Kidney (tissue), 22 donors: ENCODE measurements at places on chromosomes 7 and 10. TPM values are rescaled to one million over a fixed set of nuclear protein-coding genes. Genes with fewer than 3 reads are reported as not detected.
A peak's percentile ranks its signal among the peaks of the same experiment; 100 is the strongest.

CLEC5A gene
- 2.9 TPM for total RNA-seq

CUZD1 gene
- 0.54 TPM for total RNA-seq

CH25H gene
- total RNA-seq = 3.2 TPM

LRIT1 gene
- total RNA-seq = not detected

PPP3CB gene
- total RNA-seq = 36.1 TPM

TFPI2 gene
- 42.5 TPM for total RNA-seq

PLXDC2 gene
- 42.1 TPM for total RNA-seq

CYP2E1 gene
- 2.9 TPM for total RNA-seq

HOXA2 gene
- total RNA-seq = 2.9 TPM

TAS2R41 gene
- not detected for total RNA-seq

AASS gene
- 24.2 TPM for total RNA-seq

TRIM24 gene
- 16.8 TPM for total RNA-seq

RADIL gene
- total RNA-seq = 1.0 TPM

ACTL6B gene
- total RNA-seq = not detected

HOXA7 gene
- 31.3 TPM for total RNA-seq

GRCh38 chr7:157751406-157751805 lies 414.6 kb downstream of the DNAJB6 start:
- no peaks in the 10 kb centered on the region for H3K27me3 ChIP-seq
- H3K4me1 ChIP-seq = no peaks in the 10 kb centered on the region
- H3K4me3 ChIP-seq = no peak overlapping the region

- no peaks in the 10 kb centered on the region for H3K27me3 ChIP-seq
- no peak overlapping the region for H3K27ac ChIP-seq
- H3K4me3 ChIP-seq = no peak overlapping the region
- H3K36me3 ChIP-seq = no peaks in the 10 kb centered on the region
- no peak for DNase-seq
Measured at GRCh38 chr7:130269318-130269694, 2.6 kb downstream of the CPA2 start.

- H3K36me3 ChIP-seq = no peaks in the 10 kb centered on the region
- H3K27ac ChIP-seq = no peak overlapping the region
- no peaks in the 10 kb centered on the region for H3K4me1 ChIP-seq
- no peak for DNase-seq
- no peaks in the 10 kb centered on the region for H3K27me3 ChIP-seq
- no peak overlapping the region for H3K4me3 ChIP-seq
Measured at GRCh38 chr7:51606601-51607154, 290.1 kb upstream of the COBL start.

DNA sequence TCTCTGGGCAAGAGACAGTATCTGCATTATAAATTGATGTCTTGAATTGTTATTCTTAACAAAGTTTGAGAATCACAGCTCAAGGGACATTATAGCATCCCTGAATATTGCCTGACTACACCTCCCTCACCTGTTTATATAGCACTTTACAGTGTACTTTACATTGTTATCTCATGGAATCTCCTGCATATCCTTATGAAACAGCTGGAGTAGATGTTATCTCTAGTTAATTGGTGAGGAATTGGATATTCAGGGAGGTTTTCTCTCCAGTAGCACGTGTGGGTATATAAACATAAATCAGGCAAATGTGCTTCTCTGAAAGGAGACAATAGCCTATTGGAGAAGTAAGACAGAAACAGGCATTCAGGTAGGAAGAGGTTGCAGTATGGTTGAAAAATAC lies 117.2 kb downstream of the SRI start:
- no peaks in the 10 kb centered on the region for H3K36me3 ChIP-seq
- H3K4me3 ChIP-seq = no peak overlapping the region
- no peak overlapping the region for H3K27ac ChIP-seq
- H3K27me3 ChIP-seq = no peaks in the 10 kb centered on the region

DNA sequence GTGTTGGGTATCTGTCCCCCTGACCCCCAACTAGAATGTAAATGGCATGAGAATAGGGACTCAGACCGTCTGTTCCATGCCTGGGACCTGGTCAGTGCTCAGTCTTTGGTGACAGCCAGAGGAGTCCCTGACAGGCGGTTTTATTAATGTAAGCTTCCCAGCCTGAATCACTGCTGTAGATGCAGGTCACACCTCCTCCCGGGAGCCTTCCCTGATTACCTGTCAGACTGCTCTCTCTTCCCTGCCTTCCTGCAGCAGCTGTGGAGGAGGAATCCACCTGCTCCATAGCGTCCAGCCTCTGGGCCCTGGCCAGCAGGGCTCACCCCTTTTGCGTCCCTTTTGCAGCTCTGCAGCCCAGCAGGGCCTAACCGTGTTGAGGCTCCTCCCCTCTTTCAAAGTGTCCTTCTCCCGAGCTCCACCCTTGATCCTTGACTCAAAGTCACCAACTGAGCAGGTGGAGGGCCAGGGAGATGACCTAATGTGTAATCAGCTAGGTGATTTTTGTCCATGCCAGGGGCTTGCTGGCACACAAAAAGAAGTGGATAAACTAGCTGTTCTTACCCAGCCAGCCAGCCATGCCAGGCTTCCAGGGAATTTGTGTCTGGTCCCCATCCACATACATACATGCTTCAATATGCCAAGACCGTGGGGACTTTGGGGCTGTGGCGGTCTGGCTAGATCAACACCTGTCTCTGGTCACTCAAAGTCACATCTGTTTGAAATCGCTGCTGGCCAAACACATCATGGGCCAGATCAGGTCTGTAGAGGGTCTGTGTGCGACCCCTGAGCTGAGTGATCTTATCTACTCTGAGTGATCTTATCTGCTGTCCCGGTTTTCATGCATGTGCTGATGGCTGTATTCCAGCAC lies 195.1 kb downstream of the CCDC3 start:
- H3K36me3 ChIP-seq = no peaks in the 10 kb centered on the region
- H3K4me3 ChIP-seq = no peak overlapping the region
- no peaks in the 10 kb centered on the region for H3K4me1 ChIP-seq
- H3K27me3 ChIP-seq = no peaks in the 10 kb centered on the region
- no peak overlapping the region for H3K27ac ChIP-seq

DNA sequence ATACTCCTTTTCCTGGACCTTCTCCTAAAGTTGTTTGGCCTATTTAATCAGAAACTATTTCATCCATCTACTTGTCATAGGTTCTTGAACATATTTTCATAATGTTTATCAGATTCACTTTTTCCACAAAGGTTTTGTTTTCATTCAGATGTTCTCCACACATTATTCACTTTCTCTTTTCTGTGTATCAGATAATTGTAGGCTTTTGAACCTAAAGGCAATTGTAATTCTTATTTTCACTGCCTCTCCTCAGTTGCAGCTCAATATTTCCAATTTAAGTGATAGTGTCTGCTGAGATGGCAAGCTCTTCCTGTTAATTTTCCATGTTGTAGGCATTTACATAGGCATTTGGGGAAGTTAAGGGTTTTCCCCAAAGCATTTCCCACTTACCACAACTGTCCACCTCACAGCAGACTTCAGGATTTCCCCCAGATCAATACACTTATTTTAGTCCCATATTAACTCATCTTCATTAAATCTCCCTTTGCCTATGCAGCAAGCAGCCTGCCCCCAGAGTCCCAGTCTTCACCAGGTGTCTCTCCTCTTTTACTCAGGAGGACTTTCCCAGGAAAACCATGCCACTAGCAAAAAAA lies 12.3 kb upstream of the IKZF1 start:
- H3K27me3 ChIP-seq = no peaks in the 10 kb centered on the region
- no peaks in the 10 kb centered on the region for H3K36me3 ChIP-seq
- DNase-seq = no peak
- H3K4me3 ChIP-seq = no peak overlapping the region
- H3K27ac ChIP-seq = no peak overlapping the region

DNA sequence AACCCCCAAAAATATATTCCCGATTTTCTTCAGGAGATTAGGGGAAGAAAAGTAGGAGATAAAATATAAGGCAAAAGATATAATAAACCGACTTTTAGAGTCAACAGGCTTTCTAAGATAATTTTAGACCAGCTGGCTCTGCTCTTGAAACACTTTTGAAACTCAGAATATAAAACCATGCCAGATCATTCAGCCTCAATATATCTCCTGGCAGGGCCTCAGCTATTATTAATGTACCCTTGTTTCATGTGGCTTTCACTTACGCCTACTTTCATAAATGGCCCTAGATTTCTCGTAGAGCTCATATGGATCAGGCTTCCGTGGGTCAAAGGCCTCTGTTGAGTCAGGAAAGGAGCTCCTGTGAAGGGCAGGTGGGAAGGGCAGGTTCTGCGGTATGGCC lies 396.0 kb downstream of the PHTF2 start:
- no peak overlapping the region for H3K4me3 ChIP-seq
- H3K36me3 ChIP-seq = no peaks in the 10 kb centered on the region
- no peak for DNase-seq
- H3K4me1 ChIP-seq = no peaks in the 10 kb centered on the region
- H3K27me3 ChIP-seq = no peaks in the 10 kb centered on the region
- H3K27ac ChIP-seq = no peak overlapping the region

GRCh38 chr10:34476608-34477007 lies 338.5 kb downstream of the PARD3 start:
- no peaks in the 10 kb centered on the region for H3K27me3 ChIP-seq
- no peak overlapping the region for H3K4me3 ChIP-seq
- DNase-seq = no peak
- H3K4me1 ChIP-seq = no peaks in the 10 kb centered on the region

DNA sequence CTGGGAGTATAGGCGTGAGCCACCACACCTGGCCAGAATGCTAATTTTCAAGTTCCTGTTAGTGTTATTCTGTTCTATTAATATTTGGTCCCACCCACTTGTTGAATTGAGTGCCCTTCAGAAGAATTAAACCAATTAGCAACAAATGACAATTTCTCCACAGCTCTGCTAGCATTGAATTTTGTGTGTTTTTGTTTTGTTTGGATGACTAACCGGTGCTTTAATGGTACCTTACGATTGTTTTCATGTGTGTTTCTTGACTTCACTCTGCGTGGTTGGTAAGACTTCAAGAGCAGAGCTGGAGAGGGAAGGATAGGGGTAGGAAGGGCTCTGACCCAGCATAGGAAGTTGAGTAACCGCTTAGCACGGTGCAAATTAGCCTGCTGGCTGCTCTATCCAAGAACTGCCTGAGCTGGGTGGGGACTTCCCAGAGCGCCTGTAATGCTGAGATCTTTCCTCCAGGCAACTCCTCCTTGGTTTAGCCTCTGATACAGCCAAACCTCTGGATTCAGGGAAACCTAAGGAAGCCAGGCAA lies 4.6 kb downstream of the ARPC1B start:
- peak overlapping the region; percentile 82 for H3K27ac ChIP-seq
- no peak overlapping the region for H3K4me3 ChIP-seq
- no peaks in the 10 kb centered on the region for H3K36me3 ChIP-seq
- peaks cover 28% of the 10 kb centered on the region for H3K4me1 ChIP-seq
- DNase-seq = no peak
- no peaks in the 10 kb centered on the region for H3K27me3 ChIP-seq

GRCh38 chr10:60908031-60908430 lies 36.0 kb downstream of the RHOBTB1 start:
- H3K36me3 ChIP-seq = peaks cover 2% of the 10 kb centered on the region
- no peak overlapping the region for H3K27ac ChIP-seq
- DNase-seq = no peak

- no peak overlapping the region for H3K27ac ChIP-seq
- H3K4me1 ChIP-seq = no peaks in the 10 kb centered on the region
- H3K36me3 ChIP-seq = no peaks in the 10 kb centered on the region
- no peaks in the 10 kb centered on the region for H3K27me3 ChIP-seq
- no peak for DNase-seq
Measured at GRCh38 chr10:77147871-77148270, 489.7 kb downstream of the KCNMA1 start.

DNA sequence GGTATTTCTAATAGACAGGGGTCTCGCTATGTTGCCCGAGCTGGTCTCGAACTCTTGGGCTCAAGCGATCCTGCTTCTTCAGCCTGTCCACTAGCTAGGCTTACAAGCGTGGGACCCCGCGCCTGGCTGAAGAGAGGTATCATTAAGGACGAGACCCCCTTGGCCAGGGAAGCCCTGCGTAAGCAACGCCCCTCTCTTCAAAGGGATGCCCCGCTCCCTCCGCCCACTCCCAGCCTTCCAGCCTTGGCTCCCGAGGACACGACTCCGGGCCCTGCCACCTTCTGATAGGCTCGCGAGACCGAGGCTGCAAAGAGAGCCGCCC lies 220 bp upstream of the ZKSCAN5 start:
- peak overlapping the region; percentile 98 for H3K27ac ChIP-seq
- peak; percentile 99 for DNase-seq

- H3K27me3 ChIP-seq = no peaks in the 10 kb centered on the region
- DNase-seq = no peak
- H3K36me3 ChIP-seq = no peaks in the 10 kb centered on the region
- H3K27ac ChIP-seq = no peak overlapping the region
- H3K4me3 ChIP-seq = no peak overlapping the region
- H3K4me1 ChIP-seq = no peaks in the 10 kb centered on the region
Measured at GRCh38 chr10:108566316-108567107, 1356.8 kb downstream of the XPNPEP1 start.

GRCh38 chr7:80183900-80184685 lies 49.5 kb downstream of the GNAI1 start:
- H3K27ac ChIP-seq = no peak overlapping the region
- no peak overlapping the region for H3K4me3 ChIP-seq
- H3K4me1 ChIP-seq = peaks cover 18% of the 10 kb centered on the region
- no peak for DNase-seq

DNA sequence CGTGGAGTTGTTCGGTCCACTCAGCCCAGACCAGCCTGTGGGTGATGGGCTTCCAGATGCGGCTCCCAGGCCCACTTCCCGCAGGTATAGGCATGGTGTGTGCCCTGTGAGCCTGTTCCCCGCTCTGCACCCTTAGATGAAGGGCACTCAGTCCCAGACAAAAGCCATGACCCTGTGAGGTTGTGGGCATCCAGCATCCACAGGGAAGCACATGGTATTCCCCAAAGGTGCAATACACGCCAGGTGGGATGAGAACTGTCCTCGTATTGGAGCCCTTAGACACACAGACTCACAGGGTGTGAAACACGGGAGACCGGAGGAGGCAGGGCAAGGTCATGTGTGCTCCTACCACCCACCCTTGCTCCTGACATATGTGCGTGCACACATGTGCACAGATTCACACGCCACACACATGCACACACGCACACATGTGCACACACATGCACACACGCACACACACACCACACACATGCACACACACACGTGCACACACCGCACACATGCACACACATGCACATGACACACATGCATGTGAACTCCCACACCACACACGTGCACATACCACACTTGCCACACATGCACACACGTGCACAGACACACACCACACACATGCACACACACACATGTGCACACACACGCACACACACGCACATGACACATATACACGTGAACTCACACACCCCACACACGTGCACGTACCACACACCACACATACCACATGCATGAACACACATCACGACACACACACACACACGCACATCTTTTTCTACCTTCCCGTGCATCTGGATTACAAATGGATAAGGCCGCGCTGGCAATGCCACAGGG lies 319.4 kb downstream of the WDR37 start:
- no peaks in the 10 kb centered on the region for H3K27me3 ChIP-seq
- no peak for DNase-seq
- no peaks in the 10 kb centered on the region for H3K36me3 ChIP-seq
- H3K4me3 ChIP-seq = no peak overlapping the region
- H3K4me1 ChIP-seq = no peaks in the 10 kb centered on the region
